ENCODE measurements at places on chromosomes 6 and 20.

DNA sequence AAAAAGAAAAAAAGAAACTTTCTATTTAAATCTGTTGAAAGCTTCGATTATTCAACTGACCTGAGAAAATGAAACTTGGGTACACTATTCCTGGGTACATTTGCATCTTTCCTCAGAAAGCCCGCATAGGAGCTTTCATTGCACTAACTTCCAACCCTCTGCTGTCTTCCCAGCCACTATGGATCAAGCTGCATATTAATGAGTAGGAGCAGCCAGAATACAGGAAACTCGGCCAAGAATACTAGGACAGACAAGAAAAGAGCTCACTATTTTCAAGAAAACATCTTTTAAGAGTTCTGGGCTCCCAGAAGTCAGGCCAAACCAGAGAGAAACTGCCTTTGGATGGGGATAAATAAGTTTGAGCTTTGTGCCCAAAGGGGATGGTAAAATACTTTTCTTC lies 135.0 kb upstream of the CCDC28A start:
- peak; percentile 10 for DNase-seq

GRCh38 chr20:16966276-16966880 lies 218.2 kb downstream of the OTOR start:
- no peak for DNase-seq

GRCh38 chr6:89024456-89024855 lies 56.1 kb upstream of the PNRC1 start:
- DNase-seq, result no peak

- no peak for DNase-seq
Measured at GRCh38 chr6:44339763-44340625, 2.5 kb upstream of the SPATS1 start.

DNA sequence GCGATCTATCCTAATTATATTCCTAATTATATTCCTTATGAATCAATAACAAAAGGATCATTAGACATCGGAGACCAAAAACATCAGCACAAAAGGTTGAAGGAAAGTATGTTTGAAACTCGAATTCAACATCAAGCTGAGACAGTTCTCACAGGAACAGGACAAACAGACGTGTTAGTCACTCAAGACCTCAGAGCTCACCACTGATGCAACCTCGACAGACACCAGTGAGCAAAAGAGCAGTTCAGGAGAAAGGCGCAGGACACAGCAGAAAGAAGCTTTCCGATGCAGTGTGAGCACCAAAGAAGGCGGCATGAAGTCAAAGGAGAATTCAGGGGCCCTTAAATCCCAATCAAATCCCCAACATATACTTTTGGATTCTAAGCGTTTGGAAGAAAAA lies 6.3 kb upstream of the RAMACL start:
- DNase-seq, result no peak

- no peak for DNase-seq
Measured at GRCh38 chr20:31494131-31494530, 19.0 kb downstream of the REM1 start.

DNA sequence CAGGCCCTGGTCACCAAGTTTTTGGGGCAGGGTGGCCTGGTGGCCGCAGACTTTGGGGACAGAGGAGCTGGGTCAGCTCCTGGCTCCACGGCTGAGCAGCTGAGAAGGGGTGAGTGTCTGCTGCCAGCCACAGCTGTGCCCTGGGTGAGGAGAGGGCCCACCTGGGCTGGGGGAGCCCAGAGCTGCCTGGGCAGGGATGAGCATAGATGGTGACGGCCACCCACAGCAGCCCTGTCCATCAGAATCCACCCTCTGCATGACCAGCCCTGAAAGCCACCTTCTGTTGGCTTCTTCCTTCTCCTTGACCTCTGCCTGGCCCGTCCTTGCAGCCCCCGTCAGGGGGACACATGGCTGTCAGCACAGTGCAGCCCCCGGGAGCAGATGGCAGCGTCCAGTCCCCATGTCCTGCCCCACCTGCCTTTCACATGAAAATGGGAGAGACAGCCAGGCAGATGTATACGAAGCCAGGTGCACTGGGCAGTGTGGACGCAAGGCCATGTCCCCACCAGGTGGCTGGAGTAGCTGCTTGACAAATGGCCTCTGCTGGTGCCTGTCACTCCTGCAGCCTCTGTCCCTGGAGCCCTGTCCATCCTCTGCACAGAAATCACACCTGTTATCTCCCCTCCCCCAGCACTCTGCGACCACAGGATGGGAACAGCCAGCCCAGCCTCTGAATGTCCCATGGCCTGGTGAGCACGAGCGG lies 220.8 kb downstream of the PREX1 start:
- peak; percentile 1 for DNase-seq

- DNase-seq, result no peak
Measured at GRCh38 chr6:46012834-46013233, 2.8 kb downstream of the CLIC5 start.

GRCh38 chr20:38523697-38524096 lies 51.1 kb downstream of the RALGAPB start:
- no peak for DNase-seq

GRCh38 chr6:106501960-106502371 lies 127.3 kb downstream of the RTN4IP1 start:
- DNase-seq, result peak; percentile 38

Measured in head of caudate nucleus (tissue), 42 donors.